ENCODE measurements at places on chromosomes 11 and 22. TPM values are rescaled to one million over a fixed set of nuclear protein-coding genes. Genes with fewer than 3 reads are reported as not detected.

Gene NCF4
- not detected for total RNA-seq

Gene PRG3
- total RNA-seq = not detected

Gene CST6
- 0.51 TPM for total RNA-seq

Gene TRIM49
- not detected for total RNA-seq

Gene HEPN1
- total RNA-seq = 0.09 TPM

Gene LRRC56
- 0.89 TPM for total RNA-seq

Gene TPBGL
- 0.05 TPM for total RNA-seq

Gene HBB
- total RNA-seq = not detected

Gene FGF3
- not detected for total RNA-seq

Gene MPPED1
- total RNA-seq = not detected

Gene PRG2
- 0.09 TPM for total RNA-seq

Gene HTATIP2
- total RNA-seq = 28.4 TPM

Gene ZNRF3
- total RNA-seq = 2.4 TPM

Gene FREY1
- total RNA-seq = 1.1 TPM

Gene FXYD6
- not detected for total RNA-seq

Gene APOL4
- total RNA-seq = not detected

Gene LZTR1
- total RNA-seq = 67.1 TPM

Gene NPAS4
- total RNA-seq = not detected

Gene CASP5
- total RNA-seq = not detected

Gene DENND6B
- total RNA-seq = 2.3 TPM

Gene ANGPTL5
- total RNA-seq = not detected

Gene CD6
- not detected for total RNA-seq

Gene EMID1
- total RNA-seq = not detected

Gene RIMBP3C
- total RNA-seq = 0.59 TPM

Gene FOLH1
- total RNA-seq = not detected

Gene FAM181B
- not detected for total RNA-seq

Gene SCGB1D4
- not detected for total RNA-seq

Gene KRTAP5-11
- not detected for total RNA-seq

Gene POU2AF1
- total RNA-seq = not detected

Gene KCTD14
- total RNA-seq = 0.42 TPM

Gene KLHL35
- total RNA-seq = 2.9 TPM

Gene CABP7
- total RNA-seq = not detected

Gene ANKRD42
- 17.8 TPM for total RNA-seq

Gene DDIAS
- 4.7 TPM for total RNA-seq

Gene PSMC3
- total RNA-seq = 117 TPM

Gene TYR
- total RNA-seq = not detected

Gene B4GALNT4
- 8.0 TPM for total RNA-seq

Gene MS4A4E
- total RNA-seq = not detected

Gene EXPH5
- total RNA-seq = 0.09 TPM

Gene NPTXR
- 38.4 TPM for total RNA-seq

Gene UBQLN3
- total RNA-seq = not detected

Gene PLET1
- total RNA-seq = not detected

Gene TTC38
- 35.9 TPM for total RNA-seq

Gene CLP1
- total RNA-seq = 19.0 TPM

Gene NAT10
- total RNA-seq = 12.2 TPM

Gene PKNOX2
- 1.8 TPM for total RNA-seq

Gene OR52H1
- 0.30 TPM for total RNA-seq

Gene MMP1
- total RNA-seq = 122 TPM

Gene OLFML1
- total RNA-seq = not detected

All from smooth muscle cell of the umbilical artery (primary cell).